ENCODE measurements at places on chromosomes 12 and 14. TPM values are rescaled to one million over a fixed set of nuclear protein-coding genes. Genes with fewer than 3 reads are reported as not detected.

DNA sequence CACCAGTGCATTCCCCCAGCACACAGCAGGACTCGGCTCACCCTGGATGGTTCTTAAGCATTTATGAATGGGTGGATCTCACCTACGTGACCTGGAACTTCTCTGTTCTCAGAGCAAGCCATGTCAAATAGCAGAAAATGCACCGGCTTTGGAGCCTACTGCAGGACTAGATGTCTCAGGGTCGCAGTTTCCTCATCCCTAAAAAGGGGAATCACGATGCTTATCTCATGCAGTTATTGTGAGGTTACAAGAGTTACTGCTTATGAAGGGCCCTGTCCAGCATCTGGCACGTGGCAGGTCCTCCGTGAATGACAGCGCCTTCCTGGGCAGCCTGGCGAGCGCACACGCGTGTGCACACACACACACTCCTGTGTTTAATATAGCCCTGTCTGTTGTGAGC is 128.5 kb downstream of the ETV6 start:
- DNase-seq: no peak

The MYO1A gene
- total RNA-seq: 0.43 TPM

DNA sequence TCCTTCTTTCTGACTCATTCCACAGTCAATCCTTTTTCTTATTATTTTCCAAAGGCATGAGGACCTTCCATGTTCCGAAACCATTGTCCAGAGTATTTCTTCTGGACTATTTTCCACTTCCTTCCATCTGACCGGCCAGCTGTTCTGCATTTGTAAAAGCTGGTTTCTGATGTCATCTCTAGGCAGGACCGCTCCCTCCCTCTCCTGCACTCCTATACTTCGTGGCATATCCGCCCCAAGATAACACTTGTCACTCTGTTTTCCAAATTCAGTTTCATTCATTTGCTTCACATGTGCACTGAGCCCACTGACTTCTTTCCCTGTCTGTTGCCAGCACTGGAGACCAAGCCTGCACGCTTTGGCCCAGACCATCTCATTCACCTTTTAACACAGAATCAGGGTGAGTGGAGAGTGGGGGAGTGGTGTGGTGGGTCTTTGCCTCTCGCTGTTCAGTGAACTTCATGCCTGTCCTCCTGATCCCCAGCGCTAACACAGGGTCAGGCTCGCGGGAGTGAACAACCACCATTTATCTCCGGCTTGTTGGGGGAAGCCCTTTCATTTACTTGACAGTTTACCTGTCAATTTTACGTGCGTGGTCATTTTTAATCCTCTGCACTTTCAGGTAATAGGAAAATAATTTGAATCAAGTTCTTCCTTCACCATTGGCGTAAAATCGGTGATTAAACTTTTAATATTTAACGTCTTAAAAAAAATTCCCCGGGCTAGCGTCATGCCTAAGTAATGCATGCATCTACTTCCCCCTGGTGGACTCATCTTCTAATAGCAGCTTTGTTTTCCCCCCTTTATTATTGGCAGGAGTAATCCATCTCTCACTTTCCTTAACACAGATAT is 52.5 kb downstream of the C12orf75 start:
- no peak for DNase-seq

The KITLG gene
- total RNA-seq: 7.3 TPM
